ENCODE measurements at places on chromosomes 4 and X. TPM values are rescaled to one million over a fixed set of nuclear protein-coding genes. Genes with fewer than 3 reads are reported as not detected.

CCDC110 gene
- total RNA-seq, result not detected

NPY5R gene
- total RNA-seq, result 6.1 TPM

TCEAL7 gene
- not detected for total RNA-seq

UNC5C gene
- 13.3 TPM for total RNA-seq

C1QTNF7 gene
- total RNA-seq, result 23.2 TPM

BEND2 gene
- total RNA-seq, result not detected

PRR32 gene
- total RNA-seq, result not detected

MAD2L1 gene
- total RNA-seq, result 12.8 TPM

ZFP92 gene
- total RNA-seq, result 0.96 TPM

SPANXN3 gene
- not detected for total RNA-seq

DIAPH2 gene
- 27.9 TPM for total RNA-seq

SPON2 gene
- 14.0 TPM for total RNA-seq

GDPD2 gene
- total RNA-seq, result not detected

NR0B1 gene
- total RNA-seq, result 0.21 TPM

NBDY gene
- 15.4 TPM for total RNA-seq

MAOA gene
- total RNA-seq, result 93.6 TPM

ARHGEF38 gene
- not detected for total RNA-seq

RBM47 gene
- 7.1 TPM for total RNA-seq

TAF7L gene
- not detected for total RNA-seq

HMGN5 gene
- not detected for total RNA-seq

ARHGAP6 gene
- total RNA-seq, result 33.6 TPM

IGFBP7 gene
- total RNA-seq, result 6,655 TPM

Data from ascending aorta (tissue), 2 donors.